ENCODE measurements at places on chromosomes 11 and 22.

GRCh38 chr11:108961095-108961494, 296.2 kb downstream of the DDX10 start:
- no peak for DNase-seq

DNA sequence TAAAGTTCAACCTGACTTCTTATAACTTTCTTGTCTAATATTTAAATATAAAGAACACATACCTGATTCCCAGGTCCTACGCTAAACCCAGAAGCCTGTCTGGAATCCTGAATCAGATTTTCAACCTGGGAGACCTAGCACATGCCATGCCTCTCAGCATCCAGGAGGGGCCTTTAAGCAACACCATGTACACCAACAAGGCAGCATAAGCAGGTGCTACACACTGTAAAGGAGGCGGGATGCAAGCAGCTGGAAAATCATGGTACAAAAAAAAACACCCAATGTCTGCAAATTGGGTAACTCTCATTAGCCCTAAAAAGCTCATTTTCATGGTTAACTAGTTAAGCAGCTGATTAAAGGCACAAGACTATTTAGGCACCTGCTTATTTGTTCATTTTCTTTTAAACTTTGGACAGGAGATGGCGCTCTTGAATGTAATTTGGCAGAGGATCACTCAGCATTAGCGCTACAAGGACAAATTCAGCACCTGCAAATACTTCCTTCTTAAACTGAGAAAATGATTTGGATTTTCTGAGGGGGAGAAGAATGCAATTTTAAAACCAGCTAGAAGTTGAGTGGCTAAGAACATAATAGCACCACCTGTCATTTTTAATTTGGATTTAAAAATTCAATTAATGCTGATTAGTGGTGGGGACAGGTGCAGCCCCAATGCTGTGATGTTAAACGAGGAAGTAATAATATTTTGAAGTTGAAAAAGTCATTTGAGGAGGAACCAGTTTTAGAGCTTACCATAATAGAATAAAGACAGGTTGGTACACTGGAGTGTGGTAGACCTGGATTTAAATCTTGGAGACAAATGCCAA, 104.0 kb downstream of the FAR1 start:
- DNase-seq: peak; percentile 88

DNA sequence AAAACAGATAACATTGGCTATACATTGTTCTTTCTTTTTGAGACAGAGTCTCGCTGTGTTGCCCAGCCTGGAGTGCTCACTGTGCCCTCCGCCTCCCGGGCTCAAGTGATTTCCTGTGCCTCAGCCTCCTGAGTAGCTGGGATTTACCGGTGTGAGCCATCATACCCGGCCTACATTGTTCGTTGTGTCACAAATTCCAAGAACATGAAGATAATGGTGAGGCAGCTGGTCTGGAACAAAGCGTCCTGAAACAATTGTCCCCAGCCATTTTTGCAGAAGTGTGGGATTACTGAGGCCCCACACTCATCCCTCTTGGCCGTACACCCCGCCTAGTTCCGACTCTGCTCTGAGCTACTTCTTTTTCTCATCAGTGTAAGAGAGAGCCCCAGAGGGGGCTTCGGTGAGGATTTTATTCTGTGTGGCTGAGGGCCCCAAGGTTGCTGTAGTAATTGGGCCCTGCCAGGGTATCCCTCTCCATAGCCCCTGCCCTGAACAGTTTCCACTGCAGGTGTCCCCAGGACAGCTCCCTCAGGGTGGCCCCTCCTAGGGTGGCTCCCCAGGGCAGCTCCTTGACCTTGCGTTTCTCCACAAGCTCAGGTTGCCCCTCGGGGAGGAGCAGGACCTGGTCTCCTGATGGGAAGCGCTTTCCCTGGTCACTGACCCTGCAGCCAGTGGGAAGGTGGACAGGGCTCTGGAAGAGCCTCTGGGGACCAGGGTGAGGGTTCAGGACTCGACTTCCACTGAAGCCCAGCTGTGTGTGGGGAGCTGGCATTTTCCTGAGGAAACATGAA, 13.1 kb upstream of the ARSA start:
- no peak for DNase-seq

- no peak for DNase-seq
These were observed 6.2 kb downstream of the SLC25A45 start for GRCh38 chr11:65376138-65376713.

DNA sequence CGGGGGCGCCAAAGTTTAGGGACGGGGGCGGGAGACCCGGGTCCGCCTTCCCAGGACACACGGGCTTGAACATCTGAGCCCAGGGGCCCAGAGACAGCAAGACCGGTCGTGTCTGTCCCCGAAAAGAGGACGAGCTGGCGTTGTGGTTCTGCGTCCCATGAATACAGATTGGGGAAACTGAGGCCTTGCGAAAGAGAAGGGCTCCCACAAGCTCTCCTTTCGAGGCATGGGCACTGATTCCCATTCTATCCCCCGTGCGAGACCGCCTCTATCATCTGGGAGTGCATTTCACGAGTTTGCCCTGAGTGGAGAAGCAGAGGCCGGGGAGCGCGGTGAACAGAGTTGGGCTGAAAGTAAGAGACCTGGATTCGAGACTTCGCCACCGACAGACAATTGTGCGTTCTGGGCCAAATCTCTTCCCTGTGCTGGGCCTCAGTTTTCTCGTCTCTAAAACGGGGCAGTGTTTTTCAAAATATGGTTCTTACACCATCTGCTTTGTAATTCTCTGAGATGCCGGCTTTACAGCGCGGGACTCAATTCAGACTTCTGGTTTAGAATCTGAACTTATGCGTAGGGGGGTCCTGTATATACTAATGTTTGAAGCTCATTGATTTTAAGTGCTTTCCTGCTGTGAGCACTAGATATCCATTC, 471 bp downstream of the RNF185 start:
- DNase-seq: no peak

DNA sequence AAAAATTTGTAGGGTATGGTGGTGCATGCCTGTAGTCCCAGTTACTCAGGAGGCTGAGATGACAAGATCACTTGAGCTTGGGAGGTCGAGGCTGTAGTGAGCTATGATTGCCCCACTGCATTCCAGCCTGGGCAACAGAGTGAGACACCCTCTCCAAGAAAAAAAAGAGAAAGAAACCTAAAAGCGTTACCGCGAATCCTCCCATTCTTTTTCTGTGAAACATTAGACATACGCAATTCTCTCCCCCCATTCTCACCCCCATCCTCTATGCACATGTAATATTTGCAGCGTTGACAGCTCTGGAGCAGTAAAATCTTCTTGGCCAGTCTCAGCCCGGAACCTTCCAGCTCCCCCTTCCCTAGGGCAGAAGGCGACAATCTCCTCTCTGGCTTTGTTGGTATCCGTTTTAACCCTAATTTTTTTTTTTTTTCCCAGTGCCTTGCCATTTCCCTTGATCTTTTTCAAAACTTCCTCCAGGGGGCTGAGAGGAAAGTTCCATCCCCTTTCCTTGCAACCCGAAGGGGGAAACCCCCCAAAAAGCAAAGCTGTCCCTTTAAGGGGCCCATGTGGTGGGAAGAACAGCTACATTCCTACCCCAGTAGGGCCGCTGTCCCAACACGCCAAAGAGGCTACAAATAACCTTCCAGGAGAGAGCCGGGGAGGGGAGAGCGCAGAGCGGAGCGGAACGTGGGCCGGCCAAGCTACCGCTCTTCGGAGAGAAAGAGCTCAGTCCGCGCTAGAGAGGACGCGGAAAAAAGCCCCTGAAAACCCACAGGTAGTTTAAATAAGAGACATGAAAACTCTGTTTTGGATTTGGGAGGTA, 1.9 kb downstream of the LRP4 start:
- no peak for DNase-seq

DNA sequence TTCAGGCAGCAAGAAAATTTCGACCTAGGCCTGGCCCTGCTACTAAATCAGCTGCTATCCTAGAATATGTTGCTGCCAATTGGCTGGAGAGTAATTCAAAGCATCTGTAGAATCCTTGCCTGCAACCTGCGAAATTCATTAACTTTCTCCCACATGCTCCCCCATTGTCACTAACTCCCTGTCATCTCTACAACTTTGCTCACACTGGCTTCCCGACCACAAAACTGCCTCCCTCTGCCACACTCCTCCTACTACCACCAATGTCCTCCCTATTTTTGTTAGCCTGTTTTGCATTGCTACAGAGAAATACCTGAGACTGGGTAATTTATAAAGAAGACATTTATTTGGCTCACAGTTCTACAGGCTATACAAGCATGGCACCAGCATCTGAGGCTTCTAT, 570.6 kb downstream of the INSC start:
- DNase-seq: no peak

- no peak for DNase-seq
These were observed 62.2 kb upstream of the TENM4 start for GRCh38 chr11:79503028-79503427.

- DNase-seq: peak; percentile 88
These were observed 69.7 kb upstream of the EP300 start for GRCh38 chr22:41022470-41023298.

DNA sequence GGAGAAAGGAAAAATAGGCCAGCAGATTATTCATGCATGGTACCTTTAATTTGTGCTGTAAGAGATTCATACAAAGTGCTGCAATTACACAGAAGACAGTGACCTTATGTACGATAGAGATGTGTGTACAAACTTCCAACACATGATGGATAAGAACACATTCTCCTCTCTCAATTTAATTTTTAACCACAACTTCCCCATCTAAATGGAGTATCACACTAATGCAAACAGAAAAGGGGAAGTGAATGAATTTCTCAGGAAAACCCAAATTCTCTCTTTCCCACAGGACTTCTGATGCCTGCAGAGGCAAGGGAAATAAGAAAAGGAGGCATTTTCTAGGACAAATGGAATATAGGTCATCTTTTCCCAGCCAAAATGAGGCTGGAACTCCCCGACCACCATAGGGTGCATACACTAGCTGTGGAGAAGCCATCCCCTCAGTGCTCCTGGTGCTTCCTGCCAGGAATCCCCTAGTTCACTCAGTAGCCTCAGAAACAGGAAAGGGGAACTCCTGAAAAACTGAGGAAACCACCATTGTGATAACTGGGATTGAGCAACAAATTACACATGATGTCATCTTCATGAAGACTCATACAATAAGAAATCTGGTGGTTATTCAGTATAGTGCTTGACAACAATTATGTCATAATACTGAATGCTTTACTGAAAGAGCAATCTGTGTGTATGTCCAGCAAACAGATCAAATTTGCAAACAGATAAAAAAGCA, 22.4 kb downstream of the MMP10 start:
- no peak for DNase-seq

GRCh38 chr11:72085621-72086351, 5.1 kb downstream of the LRRC51 start:
- no peak for DNase-seq

DNA sequence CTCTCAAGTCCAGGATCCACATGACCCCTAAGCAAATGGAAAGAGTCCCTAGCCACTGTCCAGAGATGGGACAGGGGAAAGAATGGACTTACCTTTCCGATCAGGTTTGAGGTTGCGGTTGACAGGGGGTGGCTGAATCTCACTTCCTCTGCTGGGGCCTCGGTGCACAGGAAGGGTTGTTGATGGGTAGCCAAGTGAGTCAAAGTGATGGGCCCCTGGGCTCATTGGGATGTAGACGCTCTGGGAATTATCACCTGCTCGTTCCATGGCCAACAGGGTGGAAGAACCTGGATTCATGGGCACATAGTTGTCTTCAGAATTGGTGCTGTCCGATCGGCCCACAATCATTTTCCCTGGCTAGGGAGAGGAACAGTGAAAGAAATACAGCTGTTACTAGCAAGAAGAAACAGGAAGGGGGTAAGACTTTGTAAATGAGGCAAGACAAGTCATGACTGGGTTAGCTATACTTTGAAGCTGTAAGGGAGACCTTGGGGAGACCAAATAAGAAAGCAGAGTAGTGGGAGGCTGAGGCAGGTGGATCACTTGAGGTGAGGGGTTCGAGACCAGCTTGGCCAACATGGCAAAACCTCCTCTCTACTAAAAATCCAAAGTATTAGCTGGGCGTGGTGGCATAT, 34.7 kb downstream of the USP35 start:
- no peak for DNase-seq

DNA sequence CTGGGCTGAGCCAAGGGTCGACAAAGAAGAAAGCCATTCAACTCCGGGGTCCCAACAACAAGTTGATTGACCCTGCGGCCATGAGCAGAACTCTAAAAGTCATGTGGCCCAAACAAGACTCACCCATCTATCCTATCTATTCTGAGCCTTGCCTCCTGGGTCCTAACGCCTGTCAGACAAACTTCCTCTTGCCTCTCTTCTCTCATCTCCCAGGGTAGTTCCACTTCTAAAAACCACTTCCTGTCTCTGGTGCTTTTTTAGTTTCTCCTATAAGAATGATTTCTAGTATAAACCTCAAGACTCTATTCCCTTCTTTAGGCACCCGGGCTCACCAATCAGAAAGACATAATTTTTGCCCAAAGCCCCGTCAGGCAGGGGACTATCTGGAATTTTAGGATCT, 530.2 kb downstream of the DLG2 start:
- no peak for DNase-seq

- DNase-seq: no peak
These were observed 98.8 kb downstream of the PKNOX2 start for GRCh38 chr11:125263268-125263790.

DNA sequence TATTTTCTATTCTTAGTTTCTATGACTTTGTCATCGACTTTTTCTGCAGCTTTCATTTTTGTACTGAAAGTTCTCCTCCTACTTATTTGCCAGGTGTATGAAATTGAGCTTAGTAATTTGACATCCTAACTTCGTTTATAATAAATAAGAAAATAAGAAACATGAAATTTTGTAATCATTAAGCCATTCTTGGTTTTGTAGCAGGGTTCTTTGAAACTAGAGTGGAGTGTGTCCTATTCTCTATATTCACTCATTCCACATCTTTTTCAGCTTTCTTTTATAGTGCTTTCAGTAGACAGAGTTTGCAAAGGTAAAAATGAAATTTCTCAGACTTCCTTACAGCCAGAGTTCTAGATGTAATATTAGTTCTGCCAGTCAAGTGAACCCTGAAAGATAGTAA, 47.8 kb downstream of the FANCF start:
- DNase-seq: no peak

GRCh38 chr11:133949129-133949528, 7.6 kb downstream of the IGSF9B start:
- no peak for DNase-seq

GRCh38 chr11:93169950-93170561, 27.7 kb downstream of the SLC36A4 start:
- no peak for DNase-seq

Measured in natural killer cell (primary cell).